ENCODE measurements at places on chromosomes 16 and 17.

- DNase-seq, result no peak
Measured at GRCh38 chr16:25151996-25152395, 40.5 kb downstream of the LCMT1 start.

DNA sequence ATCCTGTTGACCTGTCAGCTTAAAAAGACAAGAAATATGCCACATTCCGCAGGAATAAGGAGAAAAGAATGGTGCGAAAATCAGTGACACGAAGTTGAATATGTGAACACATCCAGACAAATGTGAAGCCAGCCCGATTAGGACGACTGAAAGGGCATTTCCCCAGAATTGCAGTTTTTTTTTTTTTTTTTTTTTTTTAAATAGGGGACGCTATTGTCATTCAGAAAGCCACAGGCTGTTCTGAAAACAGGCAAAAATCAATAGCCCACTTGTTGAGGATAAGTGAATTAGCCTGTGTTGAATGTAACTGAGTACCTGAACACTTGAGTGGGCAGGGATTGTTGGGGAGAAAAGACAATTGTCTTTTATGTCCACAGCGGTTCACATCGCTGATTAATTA lies 507.1 kb downstream of the WWOX start:
- no peak for DNase-seq

GRCh38 chr17:11719203-11719602 lies 120.9 kb downstream of the DNAH9 start:
- no peak for DNase-seq

DNA sequence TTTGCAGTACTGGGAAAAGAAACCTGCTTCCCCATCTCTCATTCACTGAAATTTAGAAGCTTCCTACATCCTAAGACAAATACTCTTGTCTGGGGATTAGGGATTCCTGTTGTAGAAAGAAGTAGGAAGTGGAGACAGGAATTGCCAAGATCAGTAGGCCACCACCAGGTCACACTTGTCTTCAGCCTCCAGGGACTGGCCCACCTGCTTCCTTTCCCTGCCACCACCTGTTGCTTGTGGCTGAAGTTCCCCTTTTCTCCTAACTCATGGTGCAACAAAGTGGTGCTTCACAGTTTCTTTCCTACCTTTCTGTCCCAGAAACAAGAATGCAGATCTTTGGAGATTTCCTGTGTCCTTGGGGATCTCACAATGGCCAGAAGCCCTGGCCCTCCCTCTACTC lies 82.4 kb downstream of the WNT3 start:
- DNase-seq, result no peak

DNA sequence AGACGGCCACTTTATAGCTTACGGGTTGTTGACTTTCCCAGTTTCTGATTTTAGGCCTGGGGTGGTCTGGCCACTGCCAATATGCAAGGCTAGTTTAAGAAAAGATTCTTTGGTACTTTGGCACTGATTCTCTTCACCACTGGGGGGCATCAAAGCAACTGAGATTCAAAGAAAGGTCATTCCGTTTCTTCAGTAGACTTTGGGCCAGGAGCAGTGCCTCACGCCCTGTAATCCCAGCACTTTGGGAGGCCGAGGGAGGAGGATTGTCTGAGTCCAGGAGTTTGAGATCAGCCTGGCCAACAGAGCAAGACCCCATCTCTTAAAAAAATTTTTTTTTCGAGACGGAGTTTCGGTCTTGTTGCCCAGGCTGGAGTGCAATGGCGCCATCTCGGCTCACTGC lies 53.0 kb downstream of the RPA1 start:
- peak; percentile 44 for DNase-seq

DNA sequence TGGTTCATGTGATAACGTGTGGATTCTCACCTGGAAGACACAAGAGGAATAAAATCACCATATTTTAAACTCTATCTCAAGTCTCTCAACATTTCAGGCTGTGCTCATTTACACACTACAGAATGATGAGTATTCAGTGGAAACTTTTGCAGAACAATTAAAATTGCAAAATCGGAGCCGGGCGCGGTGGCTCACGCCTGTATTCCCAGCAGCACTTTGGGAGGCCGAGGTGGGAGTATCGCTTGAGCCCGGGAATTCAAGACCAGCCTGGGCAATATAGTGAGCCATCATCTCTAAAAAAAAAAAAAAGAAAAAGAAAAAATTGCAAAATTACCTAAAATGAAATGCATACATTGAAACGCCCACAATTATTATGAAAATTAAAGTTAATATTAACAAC lies 825.9 kb downstream of the KCNJ18 start:
- no peak for DNase-seq

GRCh38 chr17:11671126-11671525 lies 72.9 kb downstream of the DNAH9 start:
- DNase-seq, result no peak

GRCh38 chr17:29579866-29580771 lies 9.3 kb downstream of the GIT1 start:
- DNase-seq, result peak; percentile 84

DNA sequence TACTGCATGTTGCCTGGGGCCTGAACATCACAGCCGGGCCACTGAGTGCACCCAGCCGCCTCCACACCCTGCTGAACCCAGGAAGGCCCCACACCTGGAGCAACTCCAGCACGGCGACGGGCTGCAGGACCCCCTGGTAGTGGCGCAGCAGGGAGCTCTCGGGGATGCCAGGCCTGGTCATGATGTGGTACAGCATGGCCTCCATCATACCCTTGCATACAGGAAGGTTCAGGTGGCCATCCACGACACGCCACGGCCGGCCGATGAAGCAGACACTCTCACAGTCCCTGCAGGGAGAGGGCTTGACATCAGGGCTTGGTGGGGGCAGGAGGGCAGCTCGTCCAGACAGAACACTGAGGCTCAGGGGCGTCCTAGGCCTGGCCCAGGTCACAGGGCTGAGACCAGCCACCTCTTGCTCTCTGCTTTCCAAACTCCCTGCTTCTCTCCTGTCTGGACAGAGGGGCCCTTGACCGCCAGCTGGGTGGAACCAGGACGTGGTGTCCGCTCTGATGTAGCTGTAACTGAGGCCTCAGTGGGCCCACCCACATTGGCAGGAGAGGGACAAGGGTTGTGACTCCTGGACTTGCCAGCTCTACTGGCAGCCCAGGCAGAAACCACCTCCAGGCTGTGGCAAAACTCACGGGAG lies 60.3 kb downstream of the IL21R start:
- DNase-seq, result no peak

DNA sequence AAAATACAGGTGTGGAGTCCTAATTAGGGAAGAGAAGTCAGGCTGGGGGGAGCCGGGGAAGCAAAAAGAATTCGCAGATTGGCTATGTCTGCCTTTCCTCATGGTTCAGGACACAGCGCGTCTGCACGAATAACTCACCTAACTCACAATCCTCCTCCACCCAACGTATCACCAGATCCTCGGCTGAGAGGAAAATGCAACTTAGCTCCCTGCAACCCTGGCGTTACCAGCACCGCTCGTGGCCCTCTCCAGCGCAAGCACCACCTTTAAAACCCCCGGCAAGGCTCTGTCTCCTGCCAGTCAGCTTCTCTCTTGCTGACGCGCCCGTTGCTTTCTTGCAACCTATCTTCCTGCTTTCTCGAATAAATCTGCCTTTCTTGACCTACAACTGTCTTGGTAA lies 49.8 kb upstream of the METRNL start:
- DNase-seq, result no peak

DNA sequence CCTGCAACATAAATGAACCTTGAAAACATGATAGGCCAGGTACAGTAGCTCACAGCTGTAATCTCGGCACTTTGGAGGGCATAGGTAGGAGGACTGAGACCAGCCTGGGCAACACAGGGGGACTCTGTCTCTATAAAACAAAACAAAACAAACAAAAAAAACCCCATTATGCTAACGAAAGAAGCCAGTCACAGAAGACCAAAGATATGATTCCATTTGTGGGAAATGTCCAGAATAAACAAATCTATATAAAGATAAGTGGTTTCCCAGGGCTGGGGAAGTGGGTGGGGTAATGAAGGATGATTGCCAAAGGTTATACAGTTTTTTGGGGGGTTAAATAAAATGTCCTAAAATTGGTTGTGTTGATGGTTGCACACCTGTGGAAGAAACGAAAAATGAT lies 36.5 kb upstream of the SIAH1 start:
- DNase-seq, result no peak

DNA sequence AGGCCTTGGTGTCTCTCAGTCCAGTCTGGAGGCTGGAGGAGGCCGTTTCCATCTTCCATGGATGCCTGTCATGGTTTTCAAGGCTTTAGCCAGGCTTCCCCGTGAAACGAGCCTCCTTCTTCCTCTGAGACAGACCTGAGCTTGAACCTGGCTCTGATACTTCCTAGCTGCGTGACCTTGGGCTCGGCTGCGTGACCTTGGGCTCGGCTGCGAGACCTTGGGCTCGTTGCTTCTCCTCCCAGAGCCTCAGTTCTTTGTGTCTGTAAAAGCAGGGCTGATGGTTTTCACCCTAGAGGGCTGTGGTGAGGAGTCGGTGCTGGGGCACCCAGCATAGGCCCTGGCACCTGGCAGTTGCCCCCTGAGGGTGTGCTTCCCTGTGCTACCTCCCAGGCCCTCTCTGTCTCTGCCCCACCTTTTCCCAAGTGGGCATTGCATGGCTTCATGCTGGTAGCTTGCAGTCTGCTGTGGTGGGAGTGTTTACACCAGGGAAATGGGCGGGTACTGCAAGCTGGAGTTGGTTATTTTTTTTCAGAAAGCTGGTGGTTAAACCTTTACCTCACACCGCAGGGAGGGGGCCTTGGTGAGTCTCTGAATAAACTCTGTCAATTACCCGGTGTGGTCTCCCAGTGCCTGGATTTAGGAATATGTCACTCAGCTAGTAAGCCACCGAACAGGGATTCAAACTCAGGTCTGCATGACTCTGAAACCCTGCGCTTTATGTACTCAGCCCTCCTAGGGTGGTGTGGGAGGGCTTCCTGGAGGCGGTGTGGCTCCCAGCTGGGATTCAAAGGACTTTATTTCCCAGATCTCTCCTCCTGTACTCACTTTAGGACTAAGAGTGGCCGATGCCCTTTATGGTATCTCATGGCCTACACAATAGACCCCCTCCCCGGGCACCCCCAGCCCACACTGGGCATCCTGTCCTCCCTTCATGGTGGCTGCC lies 129.0 kb upstream of the CIBAR2 start:
- peak; percentile 53 for DNase-seq

DNA sequence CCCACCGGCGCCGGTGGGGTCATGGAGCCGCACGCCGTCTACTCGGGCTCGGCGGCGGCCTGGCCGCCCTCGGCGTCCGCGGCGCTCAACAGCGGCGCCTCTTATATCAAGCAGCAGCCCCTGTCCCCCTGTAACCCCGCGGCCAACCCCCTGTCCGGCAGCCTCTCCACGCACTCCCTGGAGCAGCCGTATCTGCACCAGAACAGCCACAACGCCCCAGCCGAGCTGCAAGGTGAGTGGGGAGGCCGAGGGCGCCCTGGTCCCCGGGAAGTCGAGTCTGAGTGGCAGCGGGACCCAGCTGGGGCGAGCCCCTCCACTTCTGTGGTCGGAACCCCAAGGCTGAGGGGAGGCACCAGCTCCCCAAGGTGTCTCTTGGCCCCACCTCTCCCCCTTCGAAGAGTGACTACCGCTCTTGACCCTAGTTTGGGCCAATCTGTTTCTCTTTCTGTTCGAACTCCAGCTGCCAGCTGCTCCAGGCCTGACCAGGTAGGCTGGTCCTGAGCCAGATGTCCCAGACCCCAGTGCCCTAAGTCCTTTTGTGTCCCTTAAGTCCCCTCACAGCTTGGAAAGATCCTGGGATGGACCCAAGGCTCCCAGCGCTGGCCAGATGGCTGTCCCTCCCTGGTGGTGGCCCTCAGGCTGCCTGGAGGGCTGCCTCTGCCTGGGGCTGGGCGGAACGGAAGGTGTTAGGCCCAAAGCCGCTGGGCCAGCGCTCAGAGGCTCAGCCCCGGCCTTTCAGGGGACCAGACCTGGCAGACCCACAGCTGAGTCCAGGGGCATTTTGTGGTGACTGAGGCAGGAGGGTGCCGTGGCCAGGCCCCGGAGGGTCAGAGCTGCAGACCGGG lies 1.2 kb downstream of the FOXF1 start:
- no peak for DNase-seq

DNA sequence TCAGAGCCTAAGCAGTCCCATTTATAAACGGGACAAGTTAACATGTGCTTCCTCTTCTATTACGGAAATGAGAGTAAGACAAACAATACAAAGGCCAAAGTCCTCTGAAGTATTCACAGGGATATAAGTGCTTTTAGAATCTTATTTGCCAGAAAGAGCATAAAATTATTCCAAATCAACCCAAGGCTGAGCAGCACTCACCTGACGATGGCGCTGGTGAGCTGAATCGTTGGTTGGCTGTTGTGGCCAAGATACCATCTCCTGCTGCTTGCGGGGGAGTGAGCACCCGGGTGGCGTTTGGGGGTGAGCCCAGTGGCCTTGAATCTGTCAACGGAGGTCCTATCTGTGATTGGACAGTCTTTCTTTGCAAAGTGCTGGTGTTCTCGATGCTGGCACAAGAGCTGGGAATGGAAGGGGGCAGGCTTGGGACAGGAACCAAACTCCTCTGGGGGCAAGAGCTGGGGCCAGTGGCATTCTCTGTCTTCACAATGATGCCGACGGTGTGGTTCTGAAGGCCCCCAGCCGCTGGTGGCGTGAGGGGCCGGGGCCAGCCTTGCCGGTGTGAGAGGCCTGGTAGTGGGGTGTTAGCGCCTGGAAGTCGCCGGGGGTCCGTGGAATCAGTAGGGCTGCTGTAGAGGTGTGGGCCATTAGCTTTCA lies 9.5 kb upstream of the DHRS13 start:
- no peak for DNase-seq

DNA sequence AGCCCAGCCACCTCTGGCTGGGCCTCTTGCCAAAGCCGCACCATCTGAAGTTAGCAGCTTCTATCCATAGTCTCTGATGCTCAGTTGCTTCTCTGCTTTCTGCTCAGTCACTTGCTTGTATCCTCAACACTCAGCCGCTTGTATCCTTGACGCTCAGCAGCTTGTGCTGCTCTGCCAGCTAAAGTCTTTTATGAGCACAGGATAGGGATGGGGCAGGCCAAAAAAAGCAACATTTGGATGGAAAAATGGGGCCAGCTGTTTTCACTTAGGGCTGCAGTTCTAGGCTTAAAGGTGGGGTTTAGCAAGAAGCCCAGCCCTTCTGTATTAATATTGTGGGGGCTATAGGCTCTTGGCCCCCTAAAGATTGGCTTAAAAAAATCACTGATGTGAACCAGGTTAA lies 739.4 kb downstream of the CDH8 start:
- DNase-seq, result no peak

DNA sequence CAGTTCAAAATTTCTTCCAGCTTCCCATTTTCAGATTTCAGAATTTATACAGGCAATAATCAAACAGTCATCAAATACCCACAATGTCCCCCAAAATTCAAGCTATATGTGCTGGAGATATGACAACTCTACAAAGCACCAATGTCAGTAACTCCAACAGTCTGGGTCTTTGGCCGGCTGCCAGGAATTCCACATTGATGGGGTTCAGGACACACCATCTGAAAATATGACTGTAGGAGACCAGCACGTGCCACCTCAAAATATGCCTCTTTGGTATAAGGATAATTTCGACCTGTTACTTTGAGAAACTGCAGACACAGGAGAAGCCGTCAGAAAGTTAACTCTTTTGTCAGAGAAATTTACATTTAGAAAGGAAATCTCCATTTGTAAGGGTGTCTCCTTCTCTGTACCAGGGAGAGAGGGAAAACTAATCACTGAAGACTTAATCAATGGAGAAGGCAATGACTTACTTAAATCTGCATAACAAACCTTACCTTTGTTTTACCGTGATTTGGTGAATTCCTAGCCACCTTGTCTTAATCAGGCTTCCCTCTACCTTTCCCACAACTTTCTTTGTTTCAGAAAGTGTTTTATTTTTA lies 594.3 kb upstream of the CDH5 start:
- DNase-seq, result no peak

Data from NCI-H69 (cell line).